ENCODE measurements at places on chromosomes 13 and 19.

DNA sequence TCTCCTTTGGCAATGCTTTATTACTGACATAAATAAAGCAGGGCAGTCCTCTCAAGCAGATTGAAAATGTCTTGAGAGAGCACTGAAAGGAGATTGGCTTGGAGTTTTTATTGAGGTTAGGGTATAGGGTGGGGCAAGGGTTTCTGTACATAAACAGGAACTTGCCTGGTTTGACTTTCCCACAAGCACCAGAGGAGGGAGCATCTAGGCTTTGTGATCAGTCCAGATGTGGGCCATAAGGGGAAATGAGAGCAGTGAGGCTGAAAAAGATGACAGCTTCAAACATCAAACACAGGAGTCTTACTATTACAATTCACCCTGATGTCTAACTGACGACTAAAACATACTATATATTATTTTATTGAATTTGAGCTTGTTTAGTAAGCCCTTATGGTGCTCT, 260.9 kb downstream of the MTUS2 start:
- DNase-seq, result no peak

GRCh38 chr13:106650690-106651205, 82.8 kb upstream of the ARGLU1 start:
- DNase-seq, result no peak

DNA sequence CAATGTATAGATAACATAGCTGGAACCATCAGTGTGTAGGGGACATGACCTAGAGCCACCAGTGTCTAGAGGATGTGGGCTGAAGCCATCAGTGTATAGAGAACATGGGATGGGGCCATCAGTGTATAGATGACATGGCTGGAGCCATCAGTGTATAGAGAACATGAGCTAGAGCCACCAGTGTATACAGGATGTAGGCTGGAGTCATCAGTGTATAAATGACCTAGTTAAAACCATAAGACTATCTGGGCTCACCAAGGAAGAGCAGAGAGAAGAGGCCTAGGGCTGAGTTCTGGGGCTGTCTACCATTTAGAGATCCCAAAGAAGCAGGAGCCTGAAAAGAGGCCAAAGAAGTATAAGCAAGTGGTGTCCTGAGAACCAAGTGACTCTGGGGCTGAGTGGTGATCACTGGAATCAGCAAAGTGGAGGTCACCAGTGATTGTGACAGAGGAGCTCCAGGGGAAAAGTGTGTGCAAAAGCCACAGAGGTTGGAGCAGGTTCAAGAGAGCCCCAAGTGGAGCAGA, 41.0 kb downstream of the RFX2 start:
- DNase-seq, result no peak

DNA sequence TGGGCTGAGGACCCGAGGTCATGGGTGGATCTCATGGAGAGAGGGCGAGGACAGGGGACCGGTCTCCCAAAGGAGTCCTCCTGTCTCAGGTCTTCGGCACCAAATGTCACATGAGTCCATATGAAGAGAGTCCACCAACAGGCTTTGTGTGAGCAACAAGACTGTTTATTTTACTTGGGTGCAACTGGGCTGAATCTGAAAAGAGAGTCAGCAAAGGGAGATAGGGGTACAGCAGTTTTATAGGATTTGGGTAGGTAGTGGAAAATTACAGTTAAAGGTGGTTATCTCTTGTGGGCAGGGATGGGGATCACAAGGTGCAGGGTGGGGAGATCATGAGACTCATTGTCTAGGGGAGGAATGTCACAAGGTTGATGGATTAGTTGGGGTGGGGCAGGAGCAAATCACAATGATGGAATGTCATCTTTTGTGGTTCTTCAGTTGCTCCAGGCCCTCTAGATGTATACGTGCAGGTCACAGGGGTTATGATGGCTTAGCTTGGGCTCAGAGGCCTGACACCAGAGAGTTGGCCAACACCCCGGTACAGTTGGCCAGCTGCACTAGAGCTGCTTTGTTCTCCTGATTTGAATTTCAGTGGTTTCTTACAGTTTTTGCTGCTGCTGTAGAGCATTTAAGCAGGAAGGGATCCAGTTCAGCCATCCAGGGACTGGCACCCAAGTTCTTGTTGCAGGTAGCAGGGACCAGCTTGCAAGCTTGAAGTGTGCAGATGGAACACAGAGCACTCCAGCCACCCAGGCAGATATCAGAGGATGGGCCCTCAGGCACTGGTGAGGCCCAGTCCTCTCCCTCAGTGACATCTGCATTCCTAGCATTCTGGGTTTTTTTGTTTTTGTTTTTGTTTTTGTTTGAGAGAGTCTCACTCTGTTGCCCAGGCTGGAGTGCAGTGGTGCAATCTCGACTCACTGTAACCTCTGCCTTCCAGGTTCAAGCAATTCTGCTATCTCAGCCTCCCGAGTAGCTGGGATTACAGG, 26.4 kb upstream of the IGFL1 start:
- no peak for DNase-seq

GRCh38 chr13:59415498-59415897, 748.2 kb downstream of the DIAPH3 start:
- no peak for DNase-seq

DNA sequence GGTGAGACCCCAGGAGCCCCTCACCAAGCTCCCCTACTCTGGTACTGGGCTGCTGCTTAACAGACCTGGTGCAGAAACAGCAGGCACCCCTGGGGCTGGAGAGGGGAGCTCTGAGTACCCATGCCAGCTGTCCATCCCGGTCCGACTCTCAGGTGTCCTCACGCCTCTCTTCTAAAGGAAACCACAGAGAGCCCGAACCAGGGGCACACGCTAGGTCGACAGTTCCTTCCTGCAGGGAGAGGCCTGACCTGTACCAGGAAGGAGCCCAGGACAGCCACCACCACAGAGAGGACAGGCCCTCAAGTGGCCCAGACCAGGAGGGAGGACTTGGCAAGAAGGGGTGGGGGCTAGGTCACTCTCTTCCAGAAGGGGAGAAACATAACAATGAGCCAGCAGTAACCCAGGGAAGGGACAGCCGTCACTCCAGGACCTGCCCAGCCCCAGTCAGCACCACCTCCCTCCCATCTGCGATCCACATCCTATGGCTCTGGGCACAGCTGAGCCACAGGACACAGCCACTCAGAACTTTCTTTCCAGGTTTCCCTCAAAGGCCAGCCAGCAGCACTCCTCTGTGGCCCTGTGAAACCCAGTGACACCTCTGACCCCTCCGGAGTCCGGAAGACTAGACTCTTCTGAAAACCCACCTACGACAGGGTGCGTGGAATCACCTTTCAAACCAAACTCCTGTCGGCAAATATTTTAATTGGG, 13.0 kb upstream of the SLC35E1 start:
- DNase-seq, result no peak

- no peak for DNase-seq
Observed at GRCh38 chr19:3970313-3970807, 539 bp downstream of the DAPK3 start.

- no peak for DNase-seq
Observed at GRCh38 chr19:7677669-7678311, 900 bp downstream of the MCEMP1 start.

- no peak for DNase-seq
Observed at GRCh38 chr19:5308451-5309437, 31.9 kb downstream of the PTPRS start.

- no peak for DNase-seq
Observed at GRCh38 chr19:50003254-50003788, 21.9 kb downstream of the VRK3 start.

DNA sequence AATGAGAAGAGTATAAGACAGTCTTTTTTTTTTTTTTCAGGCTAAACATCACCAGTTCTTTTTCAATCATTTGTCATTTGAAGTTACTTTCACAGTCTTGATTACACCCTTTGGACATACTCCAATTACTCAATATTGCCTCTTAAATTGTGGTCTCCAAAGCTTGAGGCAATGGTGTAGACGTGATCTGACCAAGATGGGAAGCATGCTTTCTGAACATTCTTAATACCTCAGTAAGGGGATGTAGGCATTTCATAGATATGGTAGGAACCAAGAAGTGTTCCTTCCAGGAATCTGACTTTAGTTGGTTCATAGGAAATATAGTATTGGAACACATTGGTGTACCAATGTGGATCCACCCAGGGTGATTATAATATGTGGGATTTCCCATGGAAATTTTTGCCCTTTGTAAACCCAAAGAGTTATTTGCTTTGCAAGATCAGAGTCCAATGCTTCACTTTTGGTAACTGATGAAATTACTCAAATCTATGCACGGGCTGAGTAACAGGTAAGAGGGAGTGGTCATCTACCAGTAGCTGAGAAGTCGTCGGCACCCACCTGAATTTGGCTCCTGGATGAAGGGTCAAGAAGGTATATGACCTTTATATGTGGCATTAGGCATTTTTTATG, 62.2 kb downstream of the ERCC5 start:
- DNase-seq, result no peak

- no peak for DNase-seq
Observed at GRCh38 chr19:58513213-58513693, 1.5 kb upstream of the SLC27A5 start.

DNA sequence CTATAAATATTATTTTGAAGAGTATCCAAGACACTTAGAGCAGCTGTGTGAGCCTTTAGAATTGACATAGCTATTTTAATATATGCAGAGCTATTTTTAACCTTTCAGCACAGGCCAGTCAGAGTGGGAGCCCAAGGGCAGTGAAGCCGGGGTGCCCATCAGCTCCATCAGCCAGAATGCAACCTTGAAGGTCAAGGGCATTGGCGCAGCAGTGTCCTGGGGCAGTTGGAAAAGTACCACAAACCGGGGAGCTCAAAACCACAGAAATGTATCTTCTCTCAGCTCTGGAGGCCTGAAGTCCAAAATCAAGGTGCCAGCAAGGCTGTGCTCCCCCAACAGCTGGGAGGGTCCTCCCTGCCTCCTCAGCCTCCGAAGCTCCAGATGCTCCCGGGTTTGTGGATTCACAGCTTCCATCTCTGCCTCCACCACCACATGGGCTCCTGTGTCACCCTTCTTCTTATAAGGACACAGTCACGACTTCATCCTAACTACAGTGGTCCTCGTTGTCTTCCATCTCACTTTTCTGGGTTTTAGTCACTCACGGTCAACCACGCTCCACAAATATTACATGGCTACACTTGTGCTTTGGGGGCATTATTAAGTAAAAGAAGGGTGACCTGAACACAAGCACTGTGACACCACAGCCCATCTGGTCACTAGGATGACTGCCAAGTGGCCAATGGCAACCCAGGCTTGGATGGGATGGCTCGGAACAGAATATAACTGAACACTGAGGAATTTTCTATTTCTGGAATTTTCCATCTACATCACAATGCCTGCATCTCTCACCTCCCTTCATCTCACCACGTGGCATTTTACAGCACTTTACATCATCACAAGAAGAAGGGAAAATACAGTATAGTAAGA, 15.9 kb upstream of the GAS6 start:
- DNase-seq, result no peak

DNA sequence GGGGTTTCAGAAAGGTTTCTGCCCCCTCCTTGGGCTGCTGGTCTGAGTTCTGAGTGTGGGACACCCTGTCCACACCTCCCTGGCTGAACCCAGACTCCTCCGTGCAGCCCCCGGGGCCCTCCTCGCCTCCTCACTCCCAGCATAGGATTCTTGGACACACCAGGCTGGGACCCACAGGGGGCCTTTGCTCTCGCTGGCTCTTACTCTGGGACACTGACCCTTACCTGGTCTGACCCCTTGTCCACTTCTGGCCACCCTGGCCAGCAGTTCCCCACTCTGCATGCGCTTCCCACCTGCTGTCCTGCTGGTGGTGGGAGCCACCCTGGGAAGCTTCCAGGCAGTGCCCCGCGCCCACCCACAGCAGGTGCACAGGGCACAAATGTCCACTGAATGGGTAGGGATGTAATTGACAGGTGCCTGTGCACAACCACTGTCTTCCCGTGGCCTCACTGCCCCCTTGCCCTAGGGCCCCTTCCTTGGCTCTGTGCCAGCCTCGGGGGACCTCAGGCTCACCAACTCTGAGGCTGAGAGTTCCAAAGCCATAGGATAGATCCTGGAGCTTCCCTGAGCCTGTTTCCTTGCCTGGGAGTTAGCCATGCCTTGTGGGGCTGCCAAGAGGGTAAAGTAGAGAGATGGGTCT, 7.0 kb upstream of the SLC25A42 start:
- DNase-seq, result no peak

- no peak for DNase-seq
Observed at GRCh38 chr13:92768602-92769001, 458.0 kb upstream of the GPC6 start.

DNA sequence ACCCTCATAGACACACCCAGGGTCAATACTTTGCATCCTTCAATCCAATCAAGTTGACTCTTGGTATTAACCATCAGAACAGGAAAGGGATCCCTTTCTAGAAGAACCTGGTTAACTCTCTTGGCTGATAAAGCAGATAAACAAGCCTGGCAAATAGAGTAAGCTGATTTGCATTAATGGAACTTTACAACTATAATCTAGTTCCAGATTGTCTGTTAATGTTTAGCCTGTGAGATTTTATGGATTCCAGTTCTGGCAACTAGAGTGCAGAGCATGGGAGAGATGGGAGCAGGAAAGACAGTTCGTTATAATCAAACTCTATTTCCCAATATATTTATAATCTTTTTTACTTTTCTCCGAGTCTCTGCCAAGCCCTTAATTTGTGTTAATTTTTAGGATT, 272.6 kb upstream of the KLHL1 start:
- no peak for DNase-seq

GRCh38 chr19:4268816-4269430, 10.1 kb upstream of the SHD start:
- DNase-seq, result no peak

- peak; percentile 91 for DNase-seq
Observed at GRCh38 chr19:35013041-35013819, 13.1 kb downstream of the GRAMD1A start.

DNA sequence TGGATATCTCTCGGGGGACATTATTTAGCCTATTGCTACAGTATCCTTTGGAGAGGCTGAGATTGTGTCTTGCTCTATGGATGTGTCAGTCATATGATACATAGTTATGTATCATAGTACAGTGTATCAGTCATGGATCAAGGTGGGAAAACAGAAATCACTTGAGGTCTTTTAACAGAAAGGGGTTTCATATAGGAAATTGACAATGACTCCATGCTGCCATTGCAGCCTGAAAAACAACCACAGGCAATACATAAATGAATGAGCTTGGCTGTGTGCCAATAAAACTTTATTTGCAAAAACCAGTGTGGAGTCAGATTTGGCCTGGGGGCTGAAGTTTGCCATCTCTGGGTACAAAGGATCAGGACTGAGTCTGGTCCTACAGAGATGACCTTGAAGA, 35.4 kb downstream of the COLGALT1 start:
- DNase-seq, result no peak

- no peak for DNase-seq
Observed at GRCh38 chr19:51690454-51691073, 2.6 kb upstream of the SPACA6 start.

- no peak for DNase-seq
Observed at GRCh38 chr13:52851137-52851962, 2.9 kb upstream of the PCDH8 start.

GRCh38 chr13:102311901-102312300, 89.9 kb downstream of the FGF14 start:
- no peak for DNase-seq

- DNase-seq, result no peak
Observed at GRCh38 chr19:34357431-34357830, 7.6 kb upstream of the GPI start.

- DNase-seq, result no peak
Observed at GRCh38 chr13:91305652-91306051, 41.8 kb upstream of the MIR17HG start.

GRCh38 chr19:48419158-48419920, 25.9 kb downstream of the GRIN2D start:
- no peak for DNase-seq

GRCh38 chr19:46226438-46226973, 3.0 kb upstream of the IGFL1 start:
- no peak for DNase-seq

Data from HuH-7.5 (cell line).